ENCODE measurements at places on chromosomes 13 and 19. TPM values are rescaled to one million over a fixed set of nuclear protein-coding genes. Genes with fewer than 3 reads are reported as not detected.

DNA sequence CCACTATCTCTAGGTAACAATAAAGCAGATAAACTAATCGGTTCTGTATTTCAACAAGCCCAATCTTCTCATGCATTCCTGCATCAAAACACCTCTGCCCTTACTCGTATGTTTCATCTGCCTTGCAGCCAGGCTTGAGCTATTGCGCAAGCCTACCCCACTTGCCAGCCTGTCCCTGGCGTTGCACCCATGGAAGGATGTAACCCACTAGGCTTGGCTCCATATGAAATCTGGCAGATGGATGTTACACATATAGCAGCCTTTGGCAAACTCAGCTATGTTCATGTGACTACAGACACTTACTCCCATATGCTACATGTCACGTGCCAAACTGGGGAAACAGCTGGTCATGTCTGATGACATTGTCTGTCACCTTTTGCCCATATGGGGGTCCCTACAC lies 11.9 kb upstream of the ZNF549 start:
- DNase-seq, result no peak

GRCh38 chr13:99527301-99527700 lies 26.0 kb downstream of the TM9SF2 start:
- no peak for DNase-seq

- DNase-seq, result peak; percentile 12
These were observed 8.8 kb downstream of the PRR36 start for GRCh38 chr19:7865262-7865911.

DNA sequence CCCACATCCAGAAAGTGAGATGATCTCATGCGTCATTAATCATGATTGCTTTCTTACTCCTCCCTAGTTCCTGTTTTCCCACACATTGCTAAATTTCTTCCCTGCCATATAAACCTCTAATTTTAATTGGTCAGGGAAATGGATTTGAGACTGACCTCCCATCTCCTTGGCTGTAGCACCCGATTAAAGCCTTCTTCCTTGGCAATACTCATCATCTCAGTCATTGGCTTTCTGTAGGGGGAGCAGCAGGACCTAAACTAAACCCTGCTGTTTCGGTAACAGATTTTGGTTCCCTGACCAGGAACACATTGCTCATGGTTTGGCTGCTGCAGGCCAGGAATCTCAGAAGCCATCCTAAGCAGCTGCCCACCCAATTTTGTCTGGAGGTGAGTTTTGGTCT lies 61.7 kb downstream of the SPRYD7 start:
- DNase-seq, result no peak

GRCh38 chr19:45643927-45644771 lies 5.0 kb upstream of the EML2 start:
- DNase-seq, result no peak

GRCh38 chr13:47092202-47092601 lies 195.3 kb upstream of the HTR2A start:
- DNase-seq, result no peak

- DNase-seq, result no peak
These were observed 223.0 kb downstream of the DNAJC15 start for GRCh38 chr13:43246382-43246781.

- no peak for DNase-seq
These were observed 102.2 kb upstream of the IPO5 start for GRCh38 chr13:97851269-97851668.

- DNase-seq, result peak; percentile 63
These were observed 21.8 kb downstream of the ZNF77 start for GRCh38 chr19:2922987-2923386.

GRCh38 chr19:41298348-41298964 lies 11.5 kb upstream of the CCDC97 start:
- DNase-seq, result no peak

- no peak for DNase-seq
These were observed 484.2 kb downstream of the ZNF536 start for GRCh38 chr19:30856376-30856775.

The CCL25 gene
- not detected for total RNA-seq

The ZNF85 gene
- 1.3 TPM for total RNA-seq

The TMEM190 gene
- not detected for total RNA-seq

The STXBP2 gene
- total RNA-seq, result 89.4 TPM

The NDUFA7 gene
- total RNA-seq, result 42.6 TPM

The LENG9 gene
- 6.5 TPM for total RNA-seq
